ENCODE measurements at places on chromosomes 11 and 22.

DNA sequence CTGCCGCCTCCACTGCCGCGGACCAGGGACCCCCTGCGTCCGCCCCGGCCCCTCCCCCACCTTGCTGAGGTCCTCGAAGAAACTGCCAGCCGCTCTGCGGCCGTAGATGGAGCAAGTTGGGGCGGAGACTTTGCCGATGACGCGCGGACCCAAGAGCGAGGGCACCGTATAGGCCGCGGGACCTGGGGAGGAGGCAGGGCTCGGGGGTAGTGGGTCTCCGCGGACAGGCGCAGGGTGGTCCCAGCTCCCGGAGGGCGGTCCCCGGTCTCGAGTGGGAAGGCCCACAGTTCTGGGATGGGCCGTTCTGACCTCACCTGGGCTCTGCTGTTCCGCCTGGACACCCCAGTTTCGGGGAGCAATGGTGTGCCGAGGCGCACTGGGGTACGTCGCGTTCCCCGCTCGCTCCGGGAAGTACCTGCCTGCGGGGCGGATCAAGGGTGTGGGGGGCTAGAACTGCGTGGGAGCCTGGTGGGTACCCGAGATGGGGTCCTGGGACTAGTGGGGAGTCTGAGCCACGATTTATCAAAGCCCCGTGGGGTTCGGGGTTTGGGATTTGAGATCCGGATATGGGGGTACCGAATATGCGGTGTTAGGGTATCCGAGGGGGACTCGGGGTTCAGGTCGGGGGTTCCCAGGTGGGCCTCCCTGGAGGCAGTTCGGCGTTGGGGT lies 1.2 kb upstream of the TYMP start:
- DNase-seq = peak; percentile 77

GRCh38 chr11:69912161-69912910 lies 93.1 kb upstream of the FGF3 start:
- DNase-seq = no peak

GRCh38 chr11:59259867-59260475 lies 47.2 kb upstream of the MPEG1 start:
- no peak for DNase-seq

- no peak for DNase-seq
Observed at GRCh38 chr11:64564947-64565889, 25.8 kb upstream of the SLC22A12 start.

- no peak for DNase-seq
Observed at GRCh38 chr11:115462004-115462541, 42.1 kb downstream of the CADM1 start.

DNA sequence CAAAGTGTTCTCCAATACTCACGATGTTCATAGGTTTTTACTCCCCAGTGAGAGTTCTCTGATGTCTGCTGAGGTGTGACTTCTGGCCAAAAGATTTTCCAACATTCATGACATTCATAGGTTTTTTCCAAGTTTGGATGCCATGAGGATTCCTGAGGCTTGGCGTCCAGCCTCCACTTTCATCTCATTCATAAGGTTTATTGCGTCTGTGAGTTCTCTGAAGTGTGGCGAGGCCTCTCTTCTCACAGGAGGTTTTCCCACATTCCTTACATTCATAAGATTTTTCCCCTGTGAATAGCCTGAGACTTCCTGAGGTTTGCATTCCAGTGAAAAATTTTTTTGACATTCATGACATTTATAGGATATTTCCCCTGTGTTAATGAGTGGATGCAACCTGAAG lies 1014.1 kb downstream of the LRRC4C start:
- DNase-seq = no peak

DNA sequence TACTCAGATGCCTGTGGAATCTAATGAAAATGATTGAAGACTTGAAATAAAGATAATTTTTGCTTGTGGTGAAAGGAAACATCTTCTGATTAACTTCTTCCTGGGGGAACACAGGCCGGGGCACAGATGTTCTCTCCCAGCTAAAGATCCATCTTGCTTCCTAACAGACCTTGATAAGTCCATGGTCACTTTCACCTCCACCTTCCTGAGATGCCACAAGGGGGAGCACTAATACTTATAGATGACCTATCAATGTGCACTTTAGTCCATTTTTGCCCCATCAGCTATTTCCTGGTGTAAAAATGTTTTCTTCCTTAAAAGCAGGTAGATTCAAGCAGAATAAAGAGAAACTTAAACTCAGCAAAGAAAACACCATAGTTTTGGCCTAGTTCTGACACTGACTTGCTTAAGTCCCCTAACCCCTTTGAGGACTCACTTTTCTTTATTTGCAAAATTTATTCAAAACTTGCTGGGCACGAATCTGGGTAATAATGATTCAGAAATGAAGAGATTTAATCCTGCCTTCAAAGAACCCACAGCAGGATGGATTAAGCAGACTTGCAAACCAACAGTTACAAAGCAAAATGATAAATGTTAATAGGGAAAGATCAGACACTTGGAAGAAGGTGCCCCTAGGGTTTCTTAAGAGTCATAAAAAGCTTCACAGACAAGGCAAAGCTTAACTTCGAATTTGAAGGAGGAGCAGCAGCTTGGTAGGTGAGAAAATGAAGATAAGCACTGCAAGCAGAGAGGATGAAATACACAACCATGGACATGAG lies 158.7 kb downstream of the RAB38 start:
- DNase-seq = peak; percentile 41

- peak; percentile 74 for DNase-seq
Observed at GRCh38 chr11:72722050-72722748, 30.0 kb downstream of the ARAP1 start.

- DNase-seq = no peak
Observed at GRCh38 chr11:12754582-12755234, 80.5 kb downstream of the TEAD1 start.

GRCh38 chr11:134153147-134153905 lies 70.4 kb downstream of the NCAPD3 start:
- no peak for DNase-seq

DNA sequence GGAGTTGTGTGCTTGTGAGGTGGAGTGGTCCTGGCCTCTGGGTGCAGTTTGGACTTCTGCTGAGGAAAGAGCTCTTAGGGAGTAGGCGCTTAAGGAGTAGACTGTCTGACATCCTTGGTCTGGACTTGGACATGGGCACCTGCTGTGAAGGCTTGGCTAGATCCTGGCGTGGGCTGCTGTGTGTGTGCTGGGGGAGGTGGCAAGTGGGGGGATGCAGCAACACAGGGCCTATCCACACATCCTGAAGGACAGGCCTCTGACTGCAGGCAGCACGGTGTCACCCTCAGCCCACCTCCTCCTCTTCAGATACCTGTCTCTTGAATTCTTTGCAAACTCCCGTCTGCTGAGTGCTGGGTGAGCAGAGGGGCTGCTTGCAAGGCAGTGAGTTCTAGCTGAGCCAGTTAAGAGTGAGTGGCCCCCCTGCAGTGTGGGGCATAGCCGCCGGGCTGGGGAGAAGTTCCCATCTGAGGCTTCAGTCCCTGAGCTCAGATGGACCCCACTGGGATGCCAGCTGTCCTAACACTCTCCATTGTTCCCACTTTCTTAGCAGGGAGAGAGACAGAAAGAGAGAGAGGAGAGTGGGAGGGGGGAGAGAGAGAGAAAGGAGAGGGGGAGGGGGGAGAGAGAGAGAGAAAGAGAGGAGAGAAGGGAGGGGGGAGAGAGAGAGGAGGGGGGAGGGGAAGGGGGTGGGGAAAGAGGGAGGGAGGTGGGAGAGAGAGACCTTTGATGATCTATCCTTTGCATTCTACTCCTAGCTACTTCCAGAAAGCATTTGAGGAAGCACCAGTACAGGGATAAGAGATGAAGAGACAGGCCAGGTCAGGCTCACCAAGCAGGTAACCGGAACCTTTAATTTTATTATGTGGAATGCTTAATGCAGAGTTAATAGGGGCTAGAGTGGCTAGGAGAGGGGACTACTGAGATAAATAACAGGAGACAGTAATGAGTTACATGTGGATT lies 12.6 kb downstream of the SOX10 start:
- no peak for DNase-seq

DNA sequence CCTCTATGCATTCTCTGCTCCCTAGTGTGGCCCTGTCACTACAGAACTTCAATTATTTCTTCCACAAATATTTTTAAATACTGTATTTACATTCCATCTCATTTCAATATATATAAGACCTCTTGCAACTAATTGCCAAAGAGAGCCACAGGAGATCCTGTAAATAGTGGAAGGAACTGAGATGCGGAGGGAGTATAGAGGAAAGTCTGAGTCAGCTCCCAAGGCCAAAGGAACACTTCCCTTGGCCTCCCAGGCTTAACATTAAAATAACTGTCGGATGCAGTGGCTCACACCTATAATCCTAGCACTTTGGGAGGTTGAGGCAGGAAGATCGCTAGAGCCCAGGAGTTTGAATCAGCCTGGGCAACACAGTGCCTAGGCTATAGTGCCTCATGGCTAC lies 31.2 kb downstream of the RBFOX2 start:
- DNase-seq = no peak

GRCh38 chr22:34966980-34967565 lies 98.9 kb upstream of the ISX start:
- no peak for DNase-seq

- no peak for DNase-seq
Observed at GRCh38 chr11:85184721-85185120, 442.4 kb downstream of the DLG2 start.

- peak; percentile 9 for DNase-seq
Observed at GRCh38 chr22:24768537-24769374, 5.8 kb downstream of the PIWIL3 start.

- no peak for DNase-seq
Observed at GRCh38 chr22:37624876-37625275, 14.6 kb upstream of the SH3BP1 start.

DNA sequence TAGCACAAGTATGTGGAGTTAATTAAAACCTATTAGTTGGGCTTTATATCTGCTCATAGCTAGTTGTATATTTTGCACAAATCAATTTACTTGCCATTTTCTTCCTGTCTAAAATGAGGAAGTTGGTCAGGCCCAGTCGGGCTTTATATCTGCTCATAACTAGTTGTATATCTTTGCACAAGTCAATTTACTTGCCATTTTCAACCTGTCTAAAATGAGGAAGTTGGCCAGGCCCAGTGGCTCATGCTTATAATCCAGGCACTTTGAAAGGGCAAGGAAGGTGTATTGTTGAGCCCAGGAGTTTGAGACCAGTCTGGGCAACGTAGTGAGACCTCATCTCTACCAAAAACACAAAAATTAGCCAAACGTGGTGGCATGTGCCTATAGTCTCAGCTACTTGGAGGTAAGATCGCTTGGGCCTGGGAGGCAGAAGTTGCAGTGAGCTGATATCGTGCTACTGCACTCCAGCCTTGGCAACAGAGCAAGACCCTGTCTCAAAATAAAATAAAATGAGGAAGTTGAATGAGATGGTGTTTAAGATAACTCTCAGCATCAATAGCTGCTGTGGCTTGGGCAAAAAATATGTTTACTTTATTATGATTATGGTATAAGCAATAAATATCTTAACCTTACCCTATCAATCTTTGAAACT lies 1558.6 kb upstream of the RAG2 start:
- no peak for DNase-seq

DNA sequence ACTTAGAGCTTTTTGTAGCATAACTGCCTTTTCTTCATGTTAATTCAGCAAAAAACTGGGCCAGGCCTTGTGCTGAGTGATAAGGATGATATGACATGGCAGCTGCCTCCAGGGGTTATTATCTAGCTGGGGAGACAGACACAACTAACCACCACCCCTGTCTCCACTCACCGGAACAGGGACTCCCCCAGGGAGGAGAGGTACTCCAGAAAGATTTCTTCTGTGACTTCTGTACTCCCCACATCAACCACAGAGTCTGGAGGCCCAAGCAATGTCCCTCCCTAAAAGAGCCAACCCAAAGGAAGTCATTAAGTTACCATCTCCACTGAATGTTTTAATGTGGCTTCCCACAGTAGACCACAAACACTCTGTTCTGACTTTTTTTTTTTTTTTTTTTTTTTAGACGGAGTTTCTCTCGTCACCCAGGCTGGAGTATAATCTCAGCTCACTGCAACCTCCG lies 14.3 kb upstream of the PMM1 start:
- peak; percentile 55 for DNase-seq

DNA sequence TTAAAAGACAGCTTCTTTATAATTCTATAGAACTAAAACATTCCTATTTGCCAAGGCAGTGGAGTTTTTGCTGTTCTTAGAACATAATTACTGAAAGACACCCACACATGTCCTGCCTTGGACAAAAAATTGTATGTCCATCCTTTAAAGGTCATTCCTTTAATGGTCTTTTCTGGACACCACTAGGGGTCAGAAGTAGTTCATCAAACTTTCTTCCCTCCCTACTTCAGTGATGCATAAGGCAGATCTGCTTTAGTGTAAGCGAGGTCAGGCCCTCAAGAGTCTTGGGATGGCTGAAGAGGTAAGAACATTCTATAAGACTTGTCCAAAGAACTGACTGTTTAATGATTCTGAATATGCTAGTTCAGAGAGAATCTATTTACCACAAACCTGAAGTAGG lies 4.3 kb upstream of the OR51V1 start:
- no peak for DNase-seq

DNA sequence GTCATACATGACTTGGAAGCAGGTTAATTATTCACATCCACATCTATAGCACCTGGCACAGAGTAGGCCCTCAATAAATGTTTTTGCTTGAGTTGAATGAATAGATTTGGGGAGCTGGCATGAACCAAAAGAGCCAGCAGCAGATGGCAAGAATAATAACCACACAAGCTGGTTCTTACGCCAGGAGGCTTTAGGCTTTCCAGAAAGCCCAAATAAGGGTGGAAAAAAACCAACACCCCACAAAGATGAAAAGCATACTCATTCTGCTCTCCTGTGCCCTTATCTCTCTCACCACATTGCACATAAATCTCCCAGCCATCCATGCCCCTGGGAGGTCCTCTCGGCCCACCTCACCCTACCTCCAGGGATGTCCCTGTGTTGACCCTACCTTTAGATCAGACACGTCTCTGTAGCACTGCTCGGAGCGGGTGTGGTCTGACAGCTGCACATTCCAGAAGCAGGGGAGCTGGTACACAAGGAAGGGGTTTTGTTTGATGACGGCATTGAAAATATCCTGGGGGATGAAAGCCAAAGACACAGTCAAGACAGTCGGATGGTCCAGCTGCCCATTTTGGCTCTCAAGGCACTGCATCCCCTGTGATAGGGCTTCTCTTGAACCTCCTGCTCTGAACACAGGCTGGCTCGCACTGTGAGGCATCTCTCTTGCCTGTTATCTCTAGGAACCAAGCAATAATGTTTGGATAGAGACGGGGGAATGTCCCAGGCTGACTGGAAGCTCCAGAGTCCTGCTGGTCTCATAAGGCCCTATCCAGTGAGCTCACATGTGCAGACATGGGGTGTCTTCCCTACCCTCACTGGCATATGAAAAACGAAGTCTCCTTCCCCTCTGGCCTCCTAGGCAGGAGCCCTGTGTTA lies 323.6 kb upstream of the SYN3 start:
- no peak for DNase-seq

DNA sequence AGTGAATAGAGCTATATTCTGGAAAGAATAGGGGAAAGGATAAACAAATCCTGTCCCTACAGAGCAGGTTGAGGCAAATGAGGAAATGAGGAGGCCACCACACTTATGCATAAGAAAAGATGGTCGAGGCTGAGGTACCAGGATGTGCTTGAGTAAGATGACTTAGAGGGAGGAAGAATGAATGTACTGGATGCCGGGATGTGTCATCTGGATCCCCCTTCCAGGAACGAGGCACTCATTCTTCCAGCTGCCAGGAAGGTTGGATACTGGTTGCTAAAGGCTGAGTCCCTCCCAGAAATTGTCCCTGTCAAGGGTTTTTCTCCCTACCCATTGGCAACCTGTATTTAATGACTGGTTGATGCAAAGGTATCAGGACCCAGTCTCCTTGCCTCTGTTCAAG lies 31.1 kb upstream of the SYT9 start:
- no peak for DNase-seq

- DNase-seq = no peak
Observed at GRCh38 chr11:74357449-74357848, 40.8 kb downstream of the PGM2L1 start.

- no peak for DNase-seq
Observed at GRCh38 chr22:29833392-29833965, 4.6 kb downstream of the ASCC2 start.

GRCh38 chr11:80584661-80585060 lies 1143.8 kb upstream of the TENM4 start:
- no peak for DNase-seq
